AG04450 (cell line): ENCODE measurements at places on chromosomes 12 and 14.

DNA sequence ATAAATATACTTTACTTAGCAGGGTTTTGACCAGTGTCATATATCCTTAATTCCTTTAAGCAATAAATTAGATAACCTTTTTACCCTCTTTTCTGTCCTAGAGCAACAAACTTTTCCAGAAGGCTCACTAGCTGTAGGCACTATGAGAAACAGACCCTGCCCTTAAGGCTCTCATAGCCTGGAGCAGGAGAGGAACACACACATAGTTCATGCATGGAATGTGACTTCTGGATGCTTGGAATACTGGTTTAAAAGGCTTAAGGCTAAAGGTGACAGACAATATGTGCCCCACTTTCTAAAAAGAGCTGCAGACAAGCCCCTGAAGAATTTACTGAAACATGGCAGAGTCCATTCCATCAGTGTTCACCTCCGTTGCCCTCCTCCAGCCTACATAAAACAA is 237.2 kb downstream of the TTC8 start:
- DNase-seq = no peak

DNA sequence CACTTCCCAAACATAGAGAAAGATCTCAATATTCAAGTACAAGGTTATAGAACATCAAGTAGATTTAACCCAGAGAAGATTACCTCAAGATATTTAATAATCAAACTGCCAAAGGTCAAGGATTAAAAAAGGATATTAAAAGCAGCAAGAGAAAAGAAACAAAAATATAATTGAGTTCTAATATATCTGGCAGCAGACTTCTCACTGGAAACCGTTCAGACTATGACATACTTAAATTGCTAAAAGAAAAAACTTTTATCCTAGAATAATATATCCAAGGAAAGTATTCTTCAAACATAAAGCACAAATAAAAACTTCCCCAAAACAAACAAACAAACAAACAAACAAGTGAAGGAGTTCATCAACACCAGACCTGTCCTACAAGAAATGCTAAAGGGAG is 92.4 kb downstream of the FSCB start:
- DNase-seq = no peak

DNA sequence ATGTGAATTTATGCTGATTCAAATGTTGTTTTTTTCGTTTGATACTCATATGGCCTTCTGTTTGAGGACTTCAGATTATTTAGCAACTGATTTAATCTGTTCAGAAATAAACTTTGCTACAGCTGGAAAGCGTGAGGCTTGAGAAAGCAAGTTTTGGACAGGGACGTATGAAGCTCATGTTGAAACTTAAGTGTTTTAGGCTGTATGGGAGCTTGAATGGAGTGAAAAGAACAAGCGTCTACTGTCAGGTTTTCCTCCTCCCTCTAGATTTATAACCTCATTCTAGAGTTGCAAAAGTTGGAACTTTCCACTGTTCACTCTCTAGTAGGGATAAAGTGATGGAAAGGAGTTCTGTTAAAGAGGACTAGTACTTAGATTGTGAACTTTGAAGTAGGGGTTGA is 1.0 kb downstream of the PRPF39 start:
- no peak for DNase-seq

GRCh38 chr12:12946686-12947355 is 5.1 kb downstream of the GPRC5D start:
- DNase-seq = no peak

DNA sequence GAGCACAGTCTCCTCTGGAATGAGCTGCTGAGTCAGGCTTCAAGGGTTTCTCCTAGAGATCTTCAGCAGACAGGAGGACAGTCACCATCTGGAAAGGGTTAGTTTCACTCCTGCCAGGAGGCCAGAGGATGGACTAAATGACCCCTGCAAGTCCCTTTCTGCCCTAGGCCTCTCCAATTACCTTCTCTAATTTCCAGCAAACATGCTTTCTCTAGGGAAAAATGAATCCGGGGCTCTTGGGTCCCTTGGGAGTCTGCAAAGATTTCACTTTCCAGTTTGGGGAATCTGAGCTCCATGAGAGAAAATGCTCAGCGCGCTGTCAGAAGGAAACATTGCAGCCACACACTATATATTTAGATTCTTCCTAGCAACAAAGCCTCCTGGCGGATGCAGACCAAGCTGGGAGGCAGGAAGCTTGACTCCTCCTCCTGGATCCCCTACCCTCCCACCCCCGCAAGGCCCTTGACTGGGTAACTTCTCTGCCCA is 184.4 kb upstream of the CCND2 start:
- DNase-seq = no peak

GRCh38 chr12:28507033-28507432 is 316.8 kb downstream of the CCDC91 start:
- DNase-seq = peak; percentile 18

GRCh38 chr12:129393357-129393937 is 510.4 kb downstream of the TMEM132D start:
- no peak for DNase-seq

GRCh38 chr12:5438671-5439200 is 6.8 kb downstream of the NTF3 start:
- DNase-seq = no peak

- no peak for DNase-seq
Measured at GRCh38 chr12:70691018-70691672, 53.9 kb upstream of the PTPRB start.

- DNase-seq = peak; percentile 3
Measured at GRCh38 chr12:90622431-90622830, 332.5 kb downstream of the CCER1 start.

GRCh38 chr12:80469681-80470080 is 25.6 kb downstream of the PTPRQ start:
- DNase-seq = no peak

GRCh38 chr12:110743571-110744093 is 941 bp upstream of the PPP1CC start:
- no peak for DNase-seq

DNA sequence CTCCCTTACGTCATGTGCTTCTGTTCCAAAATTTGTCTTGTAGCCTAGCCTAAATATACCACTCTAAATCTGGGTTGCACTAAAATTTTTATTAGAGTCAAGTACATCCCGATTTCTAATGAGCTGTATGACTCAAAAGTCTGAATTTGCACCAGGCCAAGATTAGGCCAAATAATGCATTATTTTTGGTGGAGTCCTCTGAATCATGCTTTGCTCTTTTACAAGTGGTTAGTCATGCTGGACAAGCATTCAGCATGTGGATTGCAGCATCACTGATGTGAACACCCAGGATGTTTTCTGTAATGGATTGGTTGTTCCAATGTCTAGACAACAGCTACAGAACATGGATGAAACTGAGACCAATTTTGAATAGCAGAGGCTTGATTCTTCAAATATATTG is 23.7 kb downstream of the HEBP1 start:
- DNase-seq = peak; percentile 81

DNA sequence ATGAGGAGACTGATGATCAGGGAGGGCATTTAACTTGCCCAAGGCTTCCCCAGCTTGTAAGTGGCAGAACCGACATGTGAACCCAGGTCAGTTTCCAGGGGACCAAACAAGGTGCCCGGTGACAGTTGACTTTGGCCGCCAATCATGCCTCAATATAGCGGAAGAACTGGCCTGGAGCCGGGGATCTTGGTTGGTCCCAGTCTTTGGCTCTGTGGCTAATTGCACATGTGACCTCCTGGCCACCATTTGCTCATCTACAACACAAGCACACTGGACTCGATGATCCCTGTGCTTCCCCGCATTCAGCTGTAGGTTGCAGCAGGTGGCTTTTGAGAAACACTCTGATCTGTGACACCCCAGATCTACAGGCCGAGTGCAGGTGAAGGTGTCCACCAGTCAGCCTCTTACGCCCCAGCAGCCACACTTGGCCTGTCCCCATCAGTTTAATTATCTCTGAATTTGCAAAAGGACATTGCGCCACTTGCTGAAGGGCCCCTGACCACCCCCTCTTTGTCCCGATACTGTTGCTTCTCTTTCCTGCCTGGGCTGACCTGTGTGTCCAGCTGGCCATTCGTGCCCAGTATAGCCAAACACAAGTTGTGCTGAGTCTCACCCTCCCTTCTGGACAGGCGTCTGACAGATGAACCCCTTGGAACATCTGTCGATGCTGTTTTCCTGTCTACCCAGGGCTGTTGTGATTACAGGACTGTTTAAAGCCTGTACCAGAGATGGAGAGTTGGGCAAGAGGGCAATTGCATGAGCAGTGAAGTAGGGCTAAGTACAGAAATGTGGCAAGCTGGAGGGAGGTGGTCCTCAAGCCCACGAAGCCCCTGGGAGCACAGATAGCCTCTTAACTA is 14.1 kb downstream of the ACACB start:
- DNase-seq = no peak

- no peak for DNase-seq
Measured at GRCh38 chr12:41473441-41473840, 285.3 kb downstream of the PDZRN4 start.

DNA sequence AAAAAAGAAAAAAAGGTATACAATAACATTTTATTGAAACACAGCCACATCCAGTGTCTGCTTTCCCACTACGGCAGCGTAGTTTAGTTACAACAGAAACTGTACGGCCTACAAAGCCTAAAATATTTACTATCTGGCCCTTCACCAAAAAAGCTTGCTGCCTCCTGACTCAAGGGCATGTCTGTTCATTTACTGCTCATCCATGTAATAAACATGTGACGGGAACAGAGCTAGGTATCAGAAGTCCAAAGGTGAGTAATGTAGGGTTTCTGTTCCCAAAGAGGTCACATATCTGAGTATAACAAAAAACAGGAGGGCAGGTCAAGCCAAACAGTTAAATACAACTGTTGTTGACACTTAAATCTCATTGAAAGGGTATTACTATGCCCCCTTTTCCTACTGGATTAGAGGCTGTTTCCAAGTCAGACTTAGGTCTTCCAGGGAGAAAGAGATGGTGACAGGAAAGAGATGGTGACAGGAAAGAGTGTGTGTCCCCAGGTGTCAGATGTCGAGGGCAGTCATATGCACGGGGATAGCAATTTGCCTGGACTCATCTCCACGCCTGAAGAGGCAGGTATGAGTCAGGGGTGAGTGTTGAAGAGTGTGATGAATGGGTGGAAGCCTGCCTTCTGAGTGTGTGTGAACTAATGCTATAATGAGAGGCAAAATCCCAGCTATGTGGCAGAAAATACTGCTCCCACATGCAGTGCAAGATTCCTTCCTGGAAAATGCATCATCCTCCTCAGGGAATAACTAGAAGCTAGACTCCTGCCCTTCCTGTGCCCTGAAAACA is 77.7 kb downstream of the MAP3K9 start:
- DNase-seq = no peak

GRCh38 chr12:54459355-54459754 is 14.0 kb downstream of the GTSF1 start:
- DNase-seq = no peak

GRCh38 chr14:105247715-105248367 is 492 bp upstream of the BTBD6 start:
- DNase-seq = no peak

DNA sequence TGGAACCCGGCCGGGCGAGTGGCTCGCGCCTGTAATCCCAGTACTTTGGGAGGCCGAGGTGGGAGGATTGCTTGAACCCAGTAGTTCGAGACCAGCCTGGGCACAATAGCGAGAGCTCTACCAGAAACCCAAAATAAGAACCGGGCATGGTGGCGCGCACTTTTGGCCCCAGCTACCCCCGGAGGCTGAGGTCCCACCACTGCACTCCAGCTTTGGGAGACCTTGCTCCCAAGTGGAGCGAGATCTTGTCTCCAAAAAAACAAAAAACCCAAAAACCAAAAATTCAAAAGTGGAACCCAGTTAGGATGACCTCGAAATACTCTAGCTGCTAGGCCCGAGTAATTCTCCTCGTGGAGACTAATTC is 769 bp upstream of the VTI1B start:
- no peak for DNase-seq

DNA sequence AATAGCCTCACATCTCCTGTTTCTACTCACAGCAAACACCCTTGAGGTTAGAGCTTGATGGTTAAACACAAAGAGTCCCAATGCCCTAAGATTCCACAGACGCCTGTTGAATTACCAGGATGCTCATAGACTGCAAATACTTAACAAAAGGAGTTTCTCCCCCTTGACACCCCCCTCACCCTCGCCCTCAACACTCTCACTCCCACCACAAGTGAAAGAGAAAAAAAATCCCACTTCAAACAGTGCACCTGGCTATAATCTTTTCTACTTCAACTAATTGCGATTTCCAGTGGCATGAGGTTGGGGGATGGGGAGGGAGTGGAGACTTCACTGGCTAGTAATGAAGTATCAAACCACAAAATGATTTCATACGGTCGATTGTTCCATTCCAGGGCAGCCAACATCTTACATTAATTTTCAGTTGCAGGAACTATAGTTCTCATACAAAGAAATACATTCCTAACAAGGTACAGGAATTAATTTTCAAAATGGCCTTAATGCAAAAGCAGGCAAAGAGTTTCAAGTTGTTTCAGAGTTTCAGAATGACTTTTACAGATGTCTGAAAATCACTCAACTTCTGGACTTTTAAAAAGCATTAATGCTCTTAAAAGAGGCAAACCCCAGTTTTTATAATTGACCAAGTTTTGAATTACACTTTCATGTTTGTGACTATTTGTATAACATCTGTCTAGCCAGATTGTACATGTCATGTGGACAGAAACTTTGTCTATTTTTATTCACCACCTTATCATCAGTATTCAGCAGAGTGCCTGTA is 390.7 kb downstream of the C12orf75 start:
- no peak for DNase-seq

GRCh38 chr12:40123496-40123895 is 17.6 kb upstream of the SLC2A13 start:
- DNase-seq = no peak

- DNase-seq = no peak
Measured at GRCh38 chr12:126569706-126570105, 1504.5 kb downstream of the AACS start.
